NCI-H1048 (cell line): ENCODE measurements at places on chromosomes 13 and 19.

- DNase-seq: no peak
Observed at GRCh38 chr13:113489171-113489548, 1.4 kb downstream of the DCUN1D2 start.

DNA sequence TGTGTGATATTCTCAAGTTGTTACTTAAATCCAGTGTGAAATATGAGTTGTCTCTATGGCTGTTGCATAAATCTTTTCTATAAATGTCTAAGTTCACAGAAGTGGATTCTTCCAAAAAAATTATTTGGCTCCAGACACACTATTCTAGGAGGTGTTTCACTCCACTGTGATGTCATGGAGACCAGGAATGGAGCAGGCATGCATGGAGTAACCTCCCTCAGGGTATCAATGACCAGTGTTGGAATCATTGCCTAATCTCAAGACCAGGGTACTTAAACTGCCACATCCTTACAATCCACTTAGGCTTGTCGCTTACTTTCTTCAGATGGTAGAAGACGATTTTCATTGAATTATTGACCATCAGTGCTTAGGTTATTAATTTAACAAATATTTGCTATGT, 55.4 kb downstream of the LRRC63 start:
- no peak for DNase-seq

GRCh38 chr19:35718345-35719041, 690 bp downstream of the KMT2B start:
- no peak for DNase-seq

- no peak for DNase-seq
Observed at GRCh38 chr19:7658219-7658686, 10.6 kb upstream of the RETN start.

DNA sequence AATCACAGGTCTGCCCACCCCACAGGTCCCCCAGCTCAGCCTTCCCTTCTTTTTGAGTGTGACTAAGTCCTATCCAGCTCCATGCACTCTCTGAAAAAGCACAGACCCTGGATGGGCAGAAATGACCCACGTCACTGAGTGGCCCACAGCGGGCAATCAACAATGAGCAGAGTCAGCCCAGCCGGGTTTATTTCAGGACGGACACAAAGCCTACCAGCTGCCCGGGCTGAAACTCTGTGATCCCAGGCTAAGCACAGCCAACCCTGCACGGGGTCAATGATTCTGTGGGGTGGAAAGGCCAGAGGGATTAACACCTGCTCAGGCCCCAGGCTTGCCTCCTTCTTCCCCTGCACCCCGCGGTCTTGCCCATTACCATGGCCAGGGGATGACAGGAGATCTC, 8.4 kb downstream of the NAPA start:
- no peak for DNase-seq

- no peak for DNase-seq
Observed at GRCh38 chr19:48826606-48827020, 9.7 kb downstream of the HSD17B14 start.

DNA sequence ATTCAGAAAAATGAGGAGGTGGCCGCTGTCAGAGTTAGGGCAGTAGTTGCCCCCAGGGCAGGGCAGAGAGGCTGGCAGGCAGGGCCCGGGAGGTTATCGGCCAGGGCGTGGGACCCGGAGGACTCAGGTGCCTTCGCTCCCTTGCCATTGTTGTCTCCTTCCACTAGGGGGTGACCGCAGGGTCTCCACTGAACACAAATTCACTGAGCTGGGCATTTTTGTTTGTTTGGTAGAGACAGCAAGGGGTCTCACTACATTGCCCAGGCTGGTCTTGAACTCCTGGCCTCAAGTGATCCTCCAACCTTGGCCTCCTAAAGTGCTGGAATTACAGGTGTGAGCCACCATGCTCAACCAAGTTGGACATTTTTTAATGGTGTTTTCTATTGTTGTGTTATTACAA, 25.1 kb downstream of the CARS2 start:
- DNase-seq: no peak

DNA sequence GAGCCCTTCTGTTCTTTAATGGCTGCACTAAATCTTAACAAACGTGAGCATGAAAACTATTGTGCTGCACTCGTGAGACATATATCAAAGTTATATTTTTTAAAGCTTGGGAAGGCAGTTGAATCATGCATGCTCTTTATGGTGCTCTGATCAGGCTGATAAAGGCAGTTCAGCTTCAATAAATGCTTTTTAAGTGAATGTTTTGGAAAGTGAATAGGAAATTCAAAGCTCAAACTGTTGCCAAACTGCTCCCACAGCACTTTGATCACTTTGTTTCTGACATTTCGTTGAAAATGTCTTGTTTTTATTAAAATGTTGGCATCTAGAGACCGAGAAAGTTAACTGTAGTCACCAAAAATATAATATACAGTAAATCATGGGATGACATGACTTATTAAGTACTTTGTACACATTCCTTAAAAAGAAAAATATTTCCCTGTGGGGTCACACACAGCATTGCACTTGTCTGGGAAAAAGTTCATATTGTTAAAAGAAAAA, 625.7 kb upstream of the PCDH9 start:
- no peak for DNase-seq

DNA sequence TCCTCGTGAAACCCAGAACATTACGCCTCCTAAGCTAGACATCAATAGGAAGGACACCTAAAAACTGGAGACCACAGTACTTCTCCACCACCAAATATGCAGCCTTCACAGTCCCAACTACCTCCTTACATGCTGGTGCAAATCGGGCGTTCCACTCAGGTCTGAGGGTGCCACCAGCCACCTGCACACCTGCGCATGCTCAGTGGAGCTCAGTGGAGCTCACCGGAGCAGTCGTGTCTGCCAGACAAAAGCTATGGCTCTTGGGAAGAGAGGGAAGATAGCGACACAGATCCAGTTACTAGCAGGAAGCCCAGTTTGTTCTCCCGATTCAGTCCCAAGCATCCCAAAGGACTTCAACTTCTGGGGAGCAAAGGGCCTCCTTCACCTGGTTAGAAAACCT, 237.1 kb downstream of the TSHZ3 start:
- DNase-seq: no peak
